ENCODE measurements at places on chromosomes 4 and X.

DNA sequence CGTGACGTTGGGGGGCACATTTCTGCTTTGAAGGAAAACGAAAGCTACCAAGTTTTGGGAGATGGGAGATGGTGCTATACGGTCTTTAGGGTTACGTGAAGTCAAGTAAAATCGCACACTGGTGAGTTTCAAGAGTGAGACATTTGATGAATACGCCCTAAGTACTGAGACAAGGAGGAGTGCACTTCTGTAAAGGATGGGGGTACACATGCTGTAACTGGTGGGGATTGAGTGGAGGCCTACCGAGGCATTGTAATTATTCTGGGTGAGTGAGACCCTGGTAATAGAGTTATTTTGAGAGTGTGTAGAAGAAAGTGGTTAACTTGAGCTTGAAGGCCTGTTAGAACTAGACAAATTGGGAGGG, 536 bp downstream of the SH3BGRL start:
- no peak for DNase-seq

GRCh38 chr4:11281720-11282119, 147.0 kb downstream of the HS3ST1 start:
- DNase-seq, result no peak

DNA sequence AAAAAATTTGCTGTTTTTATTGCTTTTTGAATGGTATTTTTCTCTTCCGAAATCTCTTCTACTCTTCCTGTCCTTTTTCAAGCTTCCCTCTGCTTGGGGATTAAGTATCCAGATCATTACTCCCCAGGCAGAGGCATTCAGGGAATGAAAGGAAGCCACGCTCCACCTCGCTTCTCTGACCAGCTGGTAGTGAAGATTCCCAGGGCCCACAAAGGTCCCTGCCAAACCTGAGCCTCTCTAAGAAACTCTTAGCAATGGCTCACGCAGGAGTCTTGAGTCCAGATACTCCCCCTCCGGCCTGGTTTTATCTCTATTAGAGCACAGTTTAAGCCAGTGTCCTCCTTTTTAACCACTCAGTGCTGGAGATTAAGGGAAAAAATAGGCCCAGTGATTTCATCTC, 51.4 kb upstream of the SOD3 start:
- no peak for DNase-seq

- no peak for DNase-seq
Measured at GRCh38 chr4:6956434-6957147, 47.0 kb downstream of the TBC1D14 start.

- no peak for DNase-seq
Measured at GRCh38 chr4:4182835-4183568, 43.7 kb downstream of the OTOP1 start.

Data from AG04450 (cell line).